Diencephalon (tissue), 1 donor: ENCODE measurements at places on chromosomes 3 and 15. TPM values are rescaled to one million over a fixed set of nuclear protein-coding genes. Genes with fewer than 3 reads are reported as not detected.

Gene LRTM1
- total RNA-seq = not detected

Gene ZNF639
- total RNA-seq = 80.5 TPM

Gene ANKRD34C
- 0.92 TPM for total RNA-seq

Gene PYGO1
- 53.1 TPM for total RNA-seq

Gene CCR8
- not detected for total RNA-seq
